ENCODE measurements at places on chromosomes 3 and 15.

GRCh38 chr15:69462493-69463181 is 10.0 kb downstream of the RPLP1 start:
- DNase-seq = peak; percentile 87

GRCh38 chr15:101613130-101614000 is 38.8 kb downstream of the TM2D3 start:
- DNase-seq = no peak

DNA sequence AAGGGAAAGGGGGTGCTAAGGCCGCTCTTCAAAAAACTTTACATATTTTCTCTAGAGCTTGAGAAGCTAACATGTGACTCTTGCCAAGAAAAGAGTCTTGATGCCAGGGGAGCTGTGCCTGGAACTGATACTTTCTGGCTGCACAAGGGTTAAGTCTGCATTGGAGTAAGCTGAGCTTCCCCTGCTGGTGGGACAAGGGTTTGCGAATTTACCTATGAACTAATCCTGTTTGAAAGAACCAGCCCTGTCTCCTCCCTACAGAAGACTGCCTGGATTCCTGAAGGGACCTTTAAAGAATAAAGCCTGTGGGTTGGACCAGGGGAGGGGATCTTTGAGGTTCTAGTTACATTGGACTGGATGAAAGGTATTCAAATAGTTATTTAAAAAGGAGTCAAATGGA is 58.3 kb upstream of the EPHA3 start:
- no peak for DNase-seq

- DNase-seq = no peak
Measured at GRCh38 chr3:180036671-180037455, at the start of gene PEX5L. Gene PEX5L, minus strand, starts transcription at chr3:180036937. Its CDS starts 338 bp downstream, at chr3:180036599.
